ENCODE measurements at places on chromosomes 3 and 15. TPM values are rescaled to one million over a fixed set of nuclear protein-coding genes. Genes with fewer than 3 reads are reported as not detected.

Gene IL17RC
- 27.5 TPM for total RNA-seq

Gene MYO9A
- 132 TPM for total RNA-seq

Gene TBL1XR1
- total RNA-seq: 205 TPM

Gene AADACL2
- not detected for total RNA-seq

Gene DUOX1
- 1.6 TPM for total RNA-seq

Gene PLA2G4F
- total RNA-seq: 51.2 TPM

Gene CPLX3
- total RNA-seq: not detected

Gene LRRIQ4
- not detected for total RNA-seq

Gene SPSB4
- total RNA-seq: 0.57 TPM

Gene HESX1
- 0.79 TPM for total RNA-seq

Gene GOLGA6L4
- total RNA-seq: 5.6 TPM

Gene FETUB
- not detected for total RNA-seq

GRCh38 chr3:39122813-39123212 is 15.3 kb downstream of the TTC21A start:
- peaks cover 11% of the 10 kb centered on the region for H3K36me3 ChIP-seq
- no peak overlapping the region for H3K4me3 ChIP-seq
- no peak overlapping the region for H3K27ac ChIP-seq
- no peaks in the 10 kb centered on the region for H3K27me3 ChIP-seq

DNA sequence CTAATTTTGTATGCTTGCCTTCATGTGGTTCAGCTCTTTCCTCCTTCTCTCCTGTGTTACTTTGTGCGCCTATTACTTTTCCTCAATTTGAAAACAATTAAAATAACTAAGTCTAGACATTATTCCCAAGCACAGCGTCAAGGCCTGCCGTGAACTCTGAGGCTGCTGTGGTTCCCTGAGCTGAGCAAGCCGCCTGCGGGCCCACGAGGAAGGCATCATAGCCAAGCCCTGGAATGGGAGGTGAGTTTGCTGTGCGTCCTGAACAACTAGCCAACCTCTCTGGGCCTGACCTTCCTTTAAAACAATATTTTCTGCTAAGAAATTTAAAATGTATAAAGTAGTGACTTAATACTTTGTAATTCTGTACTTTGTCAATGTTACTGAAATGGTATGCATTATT is 327.2 kb downstream of the OCA2 start:
- no peak for DNase-seq
- H3K27me3 ChIP-seq: no peaks in the 10 kb centered on the region
- no peak overlapping the region for H3K27ac ChIP-seq
- H3K4me1 ChIP-seq: no peaks in the 10 kb centered on the region
- H3K4me3 ChIP-seq: no peak overlapping the region

DNA sequence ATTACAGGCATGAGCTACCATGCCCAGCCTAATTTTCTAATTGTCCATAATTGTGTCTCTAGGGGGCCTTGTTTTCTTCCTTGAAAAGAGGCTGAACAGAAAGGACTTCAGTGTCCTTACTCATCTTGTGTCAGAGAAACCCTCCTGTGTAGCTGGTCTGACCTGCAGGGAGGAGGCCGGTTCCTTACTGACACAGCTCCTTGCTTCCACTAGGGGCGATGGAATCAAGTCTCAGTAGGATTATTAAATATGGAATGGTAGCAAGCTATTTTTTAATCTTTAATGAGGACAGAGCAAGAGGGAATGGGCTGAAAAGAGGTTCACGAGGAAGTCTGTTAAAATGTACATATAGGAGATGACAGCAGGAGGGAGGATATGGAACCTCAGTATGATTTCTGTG is 8.6 kb downstream of the LPCAT4 start:
- no peaks in the 10 kb centered on the region for H3K36me3 ChIP-seq
- no peak for DNase-seq
- H3K27me3 ChIP-seq: no peaks in the 10 kb centered on the region
- H3K27ac ChIP-seq: no peak overlapping the region

- DNase-seq: no peak
- H3K27me3 ChIP-seq: no peaks in the 10 kb centered on the region
- H3K27ac ChIP-seq: no peak overlapping the region
These were observed 8.6 kb downstream of the GPR15 start for GRCh38 chr3:98540346-98540745.

GRCh38 chr3:127803619-127804018 is 18.7 kb downstream of the MGLL start:
- peaks cover 6% of the 10 kb centered on the region for H3K36me3 ChIP-seq
- no peak overlapping the region for H3K4me3 ChIP-seq
- H3K4me1 ChIP-seq: no peaks in the 10 kb centered on the region
- no peak overlapping the region for H3K27ac ChIP-seq
- no peak for DNase-seq

- DNase-seq: no peak
- H3K27me3 ChIP-seq: no peaks in the 10 kb centered on the region
- H3K27ac ChIP-seq: peak overlapping the region; percentile 87
- H3K4me1 ChIP-seq: peaks cover 32% of the 10 kb centered on the region
- H3K36me3 ChIP-seq: no peaks in the 10 kb centered on the region
These were observed 965 bp downstream of the FLNB start for GRCh38 chr3:58009026-58009748.

DNA sequence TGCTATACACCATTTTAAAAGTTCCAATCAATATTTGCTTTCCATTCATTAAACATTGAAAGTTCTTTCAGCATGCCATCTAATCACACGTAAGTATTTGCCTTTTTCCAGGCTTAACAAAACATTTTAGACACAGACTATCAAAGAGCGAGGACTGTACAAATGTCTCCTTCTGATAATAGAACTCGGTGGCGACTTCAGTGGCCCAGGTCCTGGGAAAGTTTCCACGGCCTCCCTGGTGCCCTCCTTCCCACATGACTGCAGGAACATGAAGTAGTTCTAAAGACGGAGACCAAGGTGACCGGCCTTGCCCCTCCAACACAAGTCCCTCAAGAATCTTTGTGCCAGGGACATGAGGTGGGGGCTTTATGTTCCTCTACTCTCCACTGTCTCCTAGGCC is 174.6 kb upstream of the KBTBD8 start:
- no peak overlapping the region for H3K27ac ChIP-seq
- H3K27me3 ChIP-seq: no peaks in the 10 kb centered on the region
- H3K36me3 ChIP-seq: no peaks in the 10 kb centered on the region
- no peak for DNase-seq

GRCh38 chr3:129045675-129046036 is 14.9 kb upstream of the GP9 start:
- H3K4me3 ChIP-seq: no peak overlapping the region
- H3K27ac ChIP-seq: no peak overlapping the region
- H3K27me3 ChIP-seq: no peaks in the 10 kb centered on the region
- H3K4me1 ChIP-seq: no peaks in the 10 kb centered on the region
- DNase-seq: no peak

DNA sequence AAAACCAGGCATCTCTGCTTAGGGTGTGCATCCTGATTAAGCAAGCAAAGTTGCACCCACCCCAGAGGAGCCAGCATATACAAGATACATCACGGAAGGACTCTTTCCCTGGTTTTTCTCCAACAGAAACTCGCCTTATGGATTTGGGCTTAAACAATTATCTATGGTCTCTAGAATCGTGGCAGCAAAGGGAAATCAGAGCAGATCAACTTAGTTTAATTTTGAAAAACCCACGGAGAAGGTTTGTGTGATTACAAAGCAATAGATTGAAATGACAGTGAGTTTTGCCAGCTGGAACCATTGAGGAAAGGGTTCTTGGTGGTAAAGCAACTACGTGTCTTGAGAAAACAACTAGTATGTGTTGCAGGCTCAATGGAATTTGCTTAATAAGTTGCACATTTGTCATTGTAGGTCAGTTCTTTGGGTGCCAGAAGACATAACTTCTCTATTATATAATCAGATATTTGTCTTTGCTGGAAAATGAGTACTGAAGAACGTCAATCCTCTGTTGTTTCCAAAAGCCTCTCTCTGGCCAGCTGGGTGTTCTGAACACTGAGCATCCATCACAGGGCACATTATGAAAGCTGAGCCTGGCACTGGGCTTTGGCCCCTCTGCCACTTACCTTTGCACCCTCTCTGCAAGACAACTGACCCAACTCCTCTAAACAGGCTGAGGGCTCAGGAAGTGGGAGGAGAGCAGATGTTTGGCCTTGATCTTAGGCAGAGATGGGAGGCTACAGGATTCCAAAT is 75.7 kb upstream of the FBN1 start:
- no peak overlapping the region for H3K27ac ChIP-seq
- H3K36me3 ChIP-seq: no peaks in the 10 kb centered on the region
- no peak overlapping the region for H3K4me3 ChIP-seq
- no peaks in the 10 kb centered on the region for H3K4me1 ChIP-seq

DNA sequence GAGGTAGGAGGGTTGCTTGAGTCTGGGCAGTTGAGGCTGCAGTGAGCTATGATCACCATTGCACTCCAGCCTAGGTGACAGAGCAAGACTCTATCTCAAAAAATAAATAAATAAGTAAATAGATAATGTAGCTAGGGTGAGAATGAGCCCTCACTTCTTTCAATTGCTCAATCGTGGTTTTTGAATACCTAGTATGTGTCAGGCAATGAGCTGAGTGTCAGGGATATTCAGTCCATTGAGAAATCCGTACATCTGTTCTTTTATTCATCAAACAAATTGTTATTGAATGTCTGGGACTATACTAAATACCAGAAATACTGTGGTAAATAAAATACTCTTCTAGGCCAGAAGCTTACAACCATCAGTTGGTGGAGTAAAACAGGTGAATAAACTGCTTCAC is 6.2 kb upstream of the ZNF148 start:
- H3K36me3 ChIP-seq: no peaks in the 10 kb centered on the region
- H3K4me3 ChIP-seq: no peak overlapping the region
- H3K27me3 ChIP-seq: no peaks in the 10 kb centered on the region

- H3K36me3 ChIP-seq: peaks cover 11% of the 10 kb centered on the region
- no peak overlapping the region for H3K4me3 ChIP-seq
- no peak overlapping the region for H3K27ac ChIP-seq
- peak; percentile 78 for DNase-seq
These were observed 599.0 kb downstream of the MAGI1 start for GRCh38 chr3:65439641-65440284.

DNA sequence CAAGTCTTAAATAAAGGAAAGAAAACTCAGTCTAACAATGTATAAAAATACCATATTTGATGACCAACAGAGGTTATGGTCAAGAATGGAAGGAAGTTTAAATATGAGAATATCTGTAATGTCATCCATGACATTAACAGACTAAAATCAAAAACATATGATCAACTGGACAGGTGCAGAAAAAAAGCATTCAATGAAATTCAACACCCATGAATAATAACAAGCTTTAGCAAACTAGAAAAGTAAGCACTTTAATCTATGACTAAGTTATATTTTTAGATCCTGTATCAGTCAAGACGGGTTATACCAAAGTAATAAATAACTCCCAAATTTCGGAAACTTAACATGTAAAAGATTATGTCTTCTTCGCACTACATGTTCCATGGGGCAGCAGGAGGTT is 61.8 kb downstream of the CFAP20DC start:
- no peaks in the 10 kb centered on the region for H3K27me3 ChIP-seq
- H3K36me3 ChIP-seq: no peaks in the 10 kb centered on the region
- no peak overlapping the region for H3K4me3 ChIP-seq
- no peak for DNase-seq
- H3K27ac ChIP-seq: no peak overlapping the region
- no peaks in the 10 kb centered on the region for H3K4me1 ChIP-seq

DNA sequence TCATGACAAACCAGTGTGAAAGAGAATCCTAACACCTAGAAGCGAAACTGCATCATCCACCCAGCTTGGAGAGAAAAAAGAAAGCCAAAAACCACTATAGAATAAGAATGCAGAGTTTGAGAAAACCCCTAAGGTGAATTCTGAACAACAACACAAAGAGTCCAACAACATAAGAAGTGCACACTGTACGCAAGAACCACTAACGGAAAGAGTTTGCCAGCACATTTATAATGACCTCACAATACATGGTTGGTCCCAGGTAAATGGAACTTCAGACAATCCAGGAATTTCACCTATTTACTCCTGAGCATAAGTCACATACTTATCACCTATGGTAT is 128.3 kb upstream of the BHLHE40 start:
- no peaks in the 10 kb centered on the region for H3K27me3 ChIP-seq
- H3K4me3 ChIP-seq: no peak overlapping the region
- H3K36me3 ChIP-seq: no peaks in the 10 kb centered on the region
- DNase-seq: no peak

DNA sequence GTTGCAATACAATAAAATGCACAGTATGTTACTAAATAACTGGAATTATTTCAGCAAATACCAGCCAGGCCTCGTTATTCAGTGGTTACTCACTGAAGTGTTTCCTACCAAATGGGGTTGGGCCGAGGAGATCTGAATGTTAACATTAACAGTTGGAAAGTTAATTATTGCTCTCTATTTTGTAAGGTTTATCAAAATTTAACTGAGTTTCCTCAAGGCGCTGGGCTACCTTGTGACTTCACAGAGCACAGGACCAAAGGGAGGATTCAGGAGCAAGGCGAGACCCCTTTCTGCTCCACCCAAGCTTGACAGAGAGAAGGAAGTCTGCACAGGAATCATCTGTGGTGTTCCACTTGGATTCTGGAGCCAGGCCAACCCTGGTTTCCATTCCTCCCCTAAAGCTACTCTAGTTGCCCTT is 21.6 kb downstream of the ADAMTS9 start:
- peaks cover 2% of the 10 kb centered on the region for H3K4me1 ChIP-seq
- peaks cover 3% of the 10 kb centered on the region for H3K36me3 ChIP-seq
- peak overlapping the region; percentile 75 for H3K27ac ChIP-seq
- DNase-seq: peak; percentile 59

- H3K36me3 ChIP-seq: no peaks in the 10 kb centered on the region
- DNase-seq: no peak
- no peak overlapping the region for H3K4me3 ChIP-seq
- no peaks in the 10 kb centered on the region for H3K27me3 ChIP-seq
These were observed 2.8 kb downstream of the SHISA5 start for GRCh38 chr3:48501196-48501595.

- no peaks in the 10 kb centered on the region for H3K36me3 ChIP-seq
- peaks cover 7% of the 10 kb centered on the region for H3K4me1 ChIP-seq
- H3K4me3 ChIP-seq: no peak overlapping the region
- peak; percentile 19 for DNase-seq
These were observed 5.7 kb downstream of the NTRK3 start for GRCh38 chr15:88250826-88251225.

- DNase-seq: peak; percentile 31
- H3K4me1 ChIP-seq: no peaks in the 10 kb centered on the region
- peaks cover 66% of the 10 kb centered on the region for H3K36me3 ChIP-seq
- H3K4me3 ChIP-seq: no peak overlapping the region
- no peaks in the 10 kb centered on the region for H3K27me3 ChIP-seq
- H3K27ac ChIP-seq: no peak overlapping the region
These were observed 20.3 kb downstream of the PLXNB1 start for GRCh38 chr3:48409291-48410201.

DNA sequence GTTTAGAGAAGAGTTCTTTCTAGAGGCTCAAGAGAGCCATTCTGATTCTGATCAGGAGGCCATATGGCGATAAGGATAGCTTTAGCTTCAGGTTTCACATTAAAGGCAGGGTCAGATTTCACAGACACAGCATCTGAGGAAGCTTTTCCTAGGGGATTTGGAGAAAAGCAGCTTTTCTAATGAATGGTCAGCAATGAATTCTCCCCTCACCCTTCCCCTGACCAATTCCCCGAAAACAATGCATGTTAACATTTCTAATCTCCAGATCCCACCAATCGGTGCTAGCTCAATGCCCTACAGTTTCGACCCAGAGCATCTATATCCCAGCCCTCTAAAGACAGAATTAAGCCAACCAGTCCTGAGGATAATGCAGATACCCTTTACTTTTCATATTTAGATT is 9.8 kb downstream of the AGBL1 start:
- DNase-seq: no peak
- H3K27ac ChIP-seq: no peak overlapping the region
- no peak overlapping the region for H3K4me3 ChIP-seq
- no peaks in the 10 kb centered on the region for H3K4me1 ChIP-seq
- no peaks in the 10 kb centered on the region for H3K27me3 ChIP-seq

GRCh38 chr3:128878556-128879124 is 780 bp upstream of the ACAD9 start:
- H3K27me3 ChIP-seq: no peaks in the 10 kb centered on the region
- no peaks in the 10 kb centered on the region for H3K36me3 ChIP-seq
- H3K4me1 ChIP-seq: no peaks in the 10 kb centered on the region
- DNase-seq: no peak

Data from kidney (tissue), 22 donors.